ENCODE measurements at places on chromosomes 16 and 17.

GRCh38 chr16:85426806-85427205, 186.3 kb upstream of the GSE1 start:
- DNase-seq: no peak

DNA sequence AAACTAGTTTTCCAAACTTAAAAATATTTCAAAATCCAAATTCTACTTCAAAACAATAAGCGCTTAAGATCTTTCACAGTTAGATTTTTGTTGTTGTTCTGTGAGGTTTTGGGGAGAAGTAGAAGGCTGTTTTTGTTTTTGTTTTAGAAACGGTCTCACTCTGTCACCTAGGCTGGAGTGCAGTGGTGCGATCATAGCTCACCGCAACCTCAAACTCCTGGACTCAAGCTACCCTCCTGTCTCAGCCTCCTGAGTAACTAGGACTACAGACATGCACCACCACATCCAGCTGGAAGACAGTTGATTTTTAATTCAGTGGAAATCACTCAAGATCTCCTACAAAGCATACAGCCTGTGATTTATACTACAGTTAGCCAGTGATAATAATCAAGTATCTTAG, 2.7 kb downstream of the SHCBP1 start:
- DNase-seq: no peak

DNA sequence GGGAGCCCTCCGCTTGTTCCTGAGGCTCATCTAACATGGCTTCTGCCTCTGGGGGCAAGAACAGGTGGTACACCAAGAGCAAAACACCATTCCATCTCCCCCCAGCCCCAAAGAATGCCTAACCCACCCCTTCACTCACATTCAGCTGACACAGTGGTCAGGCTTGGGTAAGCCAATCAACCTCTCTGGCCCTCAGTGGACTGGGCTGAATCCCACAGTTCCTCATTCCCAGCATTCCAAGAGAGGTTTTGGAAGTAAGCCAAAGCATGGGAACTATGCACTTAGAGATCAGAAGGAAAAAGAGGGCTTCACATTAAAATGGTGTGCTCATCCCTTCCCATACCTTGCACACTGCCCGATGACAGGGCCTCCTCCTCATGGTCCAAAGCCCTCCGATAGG, 7.8 kb downstream of the PIGS start:
- DNase-seq: no peak

GRCh38 chr17:44829523-44830358, at the start of gene GJC1:
Gene GJC1, minus strand, starts transcription at chr17:44830287. Its CDS starts 24,470 bp downstream, at chr17:44805817.
- DNase-seq: no peak

DNA sequence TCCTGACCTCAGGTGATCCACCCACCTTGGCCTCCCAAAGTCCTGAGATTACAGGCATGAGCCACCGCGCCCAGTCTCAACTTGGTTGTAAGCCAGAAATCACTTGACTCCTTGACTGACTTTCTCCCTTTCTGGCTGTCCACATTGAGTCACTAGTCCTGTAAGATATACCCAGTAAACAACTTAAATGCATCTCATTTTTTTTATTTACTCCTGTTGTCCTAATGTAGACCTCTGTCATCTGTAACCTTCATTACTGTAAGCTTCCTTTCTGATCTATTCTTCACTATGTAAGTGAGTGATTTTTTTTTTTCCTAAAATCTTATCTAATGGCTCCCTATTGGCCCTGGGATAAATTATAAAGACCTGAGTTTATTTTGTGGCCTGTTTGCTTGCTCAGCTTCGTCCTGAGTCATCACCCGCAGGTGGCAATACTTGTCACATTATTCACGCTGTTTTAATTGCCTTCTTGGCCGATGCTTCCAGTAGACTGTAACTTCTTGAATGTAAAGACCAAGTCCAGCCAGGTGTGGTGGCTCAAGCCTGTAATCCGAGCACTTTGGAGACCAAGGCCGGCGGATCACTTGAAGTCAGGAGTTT, 41.0 kb downstream of the PAFAH1B1 start:
- DNase-seq: no peak

GRCh38 chr17:65099941-65100315, 37.2 kb upstream of the RGS9 start:
- no peak for DNase-seq

DNA sequence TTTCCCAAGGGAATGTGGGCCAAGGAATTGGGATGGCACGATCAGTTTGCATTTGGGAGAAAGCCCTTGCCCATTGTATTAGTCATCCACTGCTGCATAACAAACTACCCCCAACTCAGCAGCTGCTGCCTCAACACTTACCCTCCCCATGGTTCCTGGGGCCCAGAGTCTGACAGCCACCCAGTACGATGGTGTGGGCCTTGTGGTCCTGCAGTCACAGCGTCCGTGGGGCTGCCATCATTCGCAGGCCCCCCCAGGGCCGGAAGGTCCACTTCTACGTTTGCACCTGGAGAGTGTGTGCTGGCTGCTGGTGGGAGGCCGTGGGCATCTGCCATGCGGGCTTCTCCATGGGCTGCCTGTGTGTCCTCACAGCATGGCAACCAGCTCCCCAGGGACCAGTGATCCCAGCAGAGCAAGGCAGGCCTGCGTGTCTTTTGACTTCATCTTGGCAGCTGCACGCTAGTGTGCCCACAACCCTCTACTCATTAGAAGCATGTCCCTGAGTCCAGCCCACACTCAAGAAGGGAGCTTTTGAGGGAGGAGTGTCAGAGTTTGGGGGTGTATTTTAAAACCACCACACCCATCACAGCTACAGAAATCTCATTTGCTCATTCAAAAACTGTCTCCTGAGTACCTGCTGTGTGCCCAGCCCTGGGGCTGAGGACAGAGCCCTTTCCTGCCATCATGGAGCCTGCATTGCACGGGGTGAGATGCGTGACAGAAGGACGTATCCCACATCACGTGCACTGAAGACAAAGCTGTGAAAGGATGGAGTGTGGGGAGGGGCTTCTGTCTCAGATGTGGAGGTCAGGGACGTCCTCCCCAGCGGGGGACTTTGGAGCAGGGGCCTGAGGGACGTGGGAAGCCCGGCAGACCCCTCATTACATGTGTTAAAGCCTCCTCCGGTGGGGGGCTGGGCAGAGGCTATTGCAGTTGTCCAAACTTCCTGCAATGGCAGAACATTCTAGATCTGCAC, 185.0 kb upstream of the ZNF469 start:
- DNase-seq: no peak

- DNase-seq: no peak
These were observed 40.4 kb upstream of the NDRG4 start for GRCh38 chr16:58459344-58460218.

DNA sequence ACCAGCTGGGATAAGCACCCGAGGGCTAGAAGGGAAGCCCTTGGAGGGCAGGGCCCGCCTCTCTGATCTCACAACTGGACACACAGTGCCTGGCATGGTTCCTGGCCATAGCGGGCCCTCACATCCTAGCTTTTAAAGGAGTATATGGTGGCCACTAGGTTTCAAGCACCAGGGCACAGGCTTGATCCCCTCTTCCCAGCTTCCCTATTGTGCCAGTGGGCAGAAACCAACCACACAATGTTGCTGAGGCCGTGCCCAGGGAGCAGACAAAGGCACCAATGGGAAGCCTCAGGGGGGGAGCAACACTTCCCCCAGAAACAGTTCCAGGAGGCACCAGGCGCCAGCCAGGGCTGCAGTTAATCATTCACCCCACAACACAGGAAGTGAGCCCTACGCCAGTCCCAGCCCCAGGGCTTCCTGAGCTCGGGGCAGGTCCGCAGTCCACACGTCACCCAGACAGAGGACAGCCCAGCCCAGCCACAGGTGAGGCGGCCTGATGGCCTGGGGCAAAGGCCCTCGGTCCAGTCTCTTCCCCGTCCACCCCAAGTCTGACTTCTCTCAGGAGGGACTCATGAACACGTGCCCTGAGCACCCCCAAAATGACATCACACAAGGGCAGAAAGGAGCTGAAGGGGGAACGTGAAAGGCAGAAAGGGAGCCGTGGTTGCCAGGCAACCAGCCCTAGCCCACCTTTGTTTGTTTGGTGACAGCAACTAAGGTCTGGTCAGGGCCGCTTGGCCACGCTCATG, 12.8 kb downstream of the SMIM5 start:
- DNase-seq: no peak

- no peak for DNase-seq
These were observed 44.3 kb upstream of the PLCG2 start for GRCh38 chr16:81734632-81735434.

DNA sequence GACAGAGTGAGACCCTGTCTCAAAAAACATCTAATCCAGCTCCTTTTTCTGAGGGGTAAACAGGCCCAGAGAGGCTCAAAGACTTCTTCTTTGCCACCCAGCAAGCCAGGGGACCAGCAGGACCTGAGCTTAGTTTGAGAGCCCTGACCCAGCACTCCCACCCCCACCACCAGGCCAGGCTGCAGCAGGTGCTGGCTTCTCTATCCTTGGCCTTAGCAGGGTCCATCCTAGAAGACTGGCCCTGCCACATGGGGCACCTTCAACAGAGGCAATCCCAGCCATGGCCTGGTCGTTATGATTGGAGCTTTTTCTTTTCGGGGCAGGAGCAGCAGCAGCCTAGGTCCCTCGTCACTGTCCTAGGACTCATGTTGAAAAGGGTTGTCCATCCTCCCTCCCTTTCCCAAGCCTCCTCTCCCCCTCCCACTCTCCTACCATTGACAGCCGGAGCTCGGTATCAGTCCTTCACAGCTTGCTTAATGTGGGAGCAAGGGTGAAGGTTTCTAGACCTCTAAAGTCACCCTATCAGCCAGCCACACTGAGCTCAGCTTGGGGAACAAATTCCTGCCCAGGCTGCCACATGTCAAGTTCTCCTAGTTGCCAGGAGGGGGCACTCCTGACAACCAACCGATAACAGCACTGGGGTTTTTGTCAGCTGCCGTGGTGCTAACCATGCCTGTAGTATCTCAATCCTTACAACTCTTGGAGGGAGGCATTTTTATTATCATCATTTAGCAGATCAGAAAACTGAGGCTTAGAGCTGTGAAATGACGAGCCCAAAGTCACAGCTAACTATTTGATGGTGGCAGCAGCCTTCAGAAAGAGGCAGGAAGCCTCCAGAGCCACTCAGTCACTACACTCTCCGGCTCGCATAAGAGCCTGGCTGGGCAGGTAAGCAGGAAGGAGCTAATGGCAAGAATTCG, 11.2 kb downstream of the MRPL27 start:
- no peak for DNase-seq

DNA sequence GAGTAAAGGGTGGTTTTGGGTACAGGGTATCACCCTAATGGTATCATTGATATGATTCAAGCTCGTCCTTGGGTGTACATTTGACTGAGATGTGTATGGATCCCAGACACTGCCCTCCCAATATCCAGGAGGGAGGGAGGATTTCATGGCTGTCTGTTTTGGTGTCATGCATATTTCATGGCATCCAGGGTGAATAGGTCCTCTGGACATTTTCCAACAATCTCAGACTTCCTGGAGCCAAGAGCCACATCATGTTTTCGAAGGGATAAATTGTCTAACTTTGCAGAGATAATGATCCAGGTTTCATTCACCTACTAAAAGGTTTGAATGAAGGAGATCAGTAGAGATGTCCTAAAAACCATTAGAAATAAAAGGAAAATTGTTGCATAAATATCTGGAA, 431.9 kb downstream of the SHISA9 start:
- peak; percentile 41 for DNase-seq

- no peak for DNase-seq
These were observed 116.2 kb downstream of the C16orf78 start for GRCh38 chr16:49489686-49490320.

GRCh38 chr16:10647721-10648296, 46.9 kb downstream of the TEKT5 start:
- DNase-seq: no peak

- no peak for DNase-seq
These were observed 175.9 kb downstream of the SPECC1 start for GRCh38 chr17:20184977-20185619.

- DNase-seq: no peak
These were observed 88.5 kb downstream of the NPIPB11 start for GRCh38 chr16:29318037-29318436.

DNA sequence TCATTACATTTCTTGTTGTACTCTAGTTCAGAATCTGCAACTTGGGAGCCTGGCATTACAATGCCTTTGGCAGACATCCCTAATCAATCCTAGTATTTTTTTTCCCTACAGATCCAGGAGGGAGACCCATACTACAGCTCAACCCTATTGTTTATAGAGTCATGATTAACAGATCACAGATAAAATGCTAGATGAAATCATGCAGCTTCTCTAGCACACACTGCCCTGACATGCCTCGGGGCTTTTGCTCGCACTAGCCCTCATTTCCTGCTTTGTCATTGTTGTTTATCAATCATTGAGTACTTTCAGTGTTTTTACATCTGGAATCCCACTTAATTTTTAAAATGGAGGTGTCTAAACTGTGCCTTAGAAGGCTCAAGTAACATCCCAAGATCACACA, 412.5 kb downstream of the CA10 start:
- DNase-seq: no peak

DNA sequence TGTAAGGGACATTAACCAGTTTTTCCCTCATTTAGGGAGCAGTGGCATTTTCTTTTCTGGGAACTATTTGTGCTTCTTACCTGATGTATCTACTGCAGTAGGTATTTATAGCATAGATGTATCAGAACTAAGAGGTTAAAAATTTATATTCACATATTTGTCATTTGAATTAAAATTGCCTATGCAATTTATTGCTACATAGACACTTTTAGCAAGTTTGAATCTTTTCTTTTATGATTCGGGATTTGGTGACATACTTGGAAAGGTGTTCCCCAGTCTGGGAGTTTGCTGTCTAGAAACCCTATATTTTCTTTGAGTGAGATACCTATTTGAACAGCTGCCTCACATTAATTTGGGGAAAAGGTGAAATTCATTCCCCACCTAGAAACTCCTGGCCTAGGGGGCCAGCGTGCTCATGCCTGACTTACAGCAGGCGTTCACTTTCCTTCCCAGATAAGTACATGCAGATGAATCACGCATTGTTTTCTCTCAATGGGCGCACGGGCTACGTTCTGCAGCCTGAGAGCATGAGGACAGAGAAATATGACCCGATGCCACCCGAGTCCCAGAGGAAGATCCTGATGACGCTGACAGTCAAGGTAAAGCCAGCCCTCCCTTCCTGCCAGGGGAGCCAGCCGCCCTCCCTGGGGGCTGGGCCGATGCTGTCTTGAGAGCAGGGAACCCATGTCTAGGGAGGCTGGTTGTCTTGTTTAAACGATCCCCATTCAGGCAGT, 73.8 kb downstream of the SDR42E1 start:
- peak; percentile 30 for DNase-seq

- no peak for DNase-seq
These were observed 11.6 kb downstream of the CLTC start for GRCh38 chr17:59631276-59631675.

DNA sequence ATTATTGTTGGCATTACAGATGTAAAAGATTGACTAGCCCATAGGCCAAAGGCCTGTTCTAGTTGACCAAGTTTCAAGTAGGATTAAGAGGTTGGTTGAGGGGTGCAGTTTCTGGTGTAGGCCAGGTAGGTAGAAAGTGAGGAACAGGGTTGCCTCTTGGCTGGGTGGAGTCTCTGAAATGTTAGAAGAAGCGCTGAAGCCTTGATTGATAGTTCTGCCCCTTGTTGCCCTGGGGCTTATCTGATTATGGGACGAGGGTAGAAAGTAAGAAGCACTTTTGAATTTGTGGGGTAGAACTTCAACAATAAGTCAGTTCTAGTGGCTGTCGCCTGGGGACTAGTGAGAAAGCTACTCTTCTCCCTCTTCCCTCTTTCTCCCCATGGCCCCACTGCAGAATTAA, 6.2 kb downstream of the BCL6B start:
- no peak for DNase-seq

GRCh38 chr17:32527146-32527545, 40.4 kb downstream of the CDK5R1 start:
- no peak for DNase-seq

GRCh38 chr17:27239046-27239445, 54.9 kb upstream of the WSB1 start:
- DNase-seq: no peak

GRCh38 chr16:4513881-4514280, 24.7 kb downstream of the CDIP1 start:
- DNase-seq: no peak

GRCh38 chr16:28313587-28313986, 21.3 kb downstream of the SBK1 start:
- DNase-seq: no peak

Data from NCI-H2029 (cell line).